ENCODE measurements at places on chromosomes 2 and 18. TPM values are rescaled to one million over a fixed set of nuclear protein-coding genes. Genes with fewer than 3 reads are reported as not detected.

The C2orf80 gene
- total RNA-seq, result not detected

The FBXO48 gene
- 1.5 TPM for total RNA-seq

The IL1RN gene
- 28.6 TPM for total RNA-seq

The TUBB8B gene
- total RNA-seq, result not detected

The CDK15 gene
- 0.73 TPM for total RNA-seq

The ANKRD30BL gene
- total RNA-seq, result not detected

The RTP5 gene
- 0.10 TPM for total RNA-seq

The RFTN2 gene
- 4.5 TPM for total RNA-seq

The SNORC gene
- 3.6 TPM for total RNA-seq

DNA sequence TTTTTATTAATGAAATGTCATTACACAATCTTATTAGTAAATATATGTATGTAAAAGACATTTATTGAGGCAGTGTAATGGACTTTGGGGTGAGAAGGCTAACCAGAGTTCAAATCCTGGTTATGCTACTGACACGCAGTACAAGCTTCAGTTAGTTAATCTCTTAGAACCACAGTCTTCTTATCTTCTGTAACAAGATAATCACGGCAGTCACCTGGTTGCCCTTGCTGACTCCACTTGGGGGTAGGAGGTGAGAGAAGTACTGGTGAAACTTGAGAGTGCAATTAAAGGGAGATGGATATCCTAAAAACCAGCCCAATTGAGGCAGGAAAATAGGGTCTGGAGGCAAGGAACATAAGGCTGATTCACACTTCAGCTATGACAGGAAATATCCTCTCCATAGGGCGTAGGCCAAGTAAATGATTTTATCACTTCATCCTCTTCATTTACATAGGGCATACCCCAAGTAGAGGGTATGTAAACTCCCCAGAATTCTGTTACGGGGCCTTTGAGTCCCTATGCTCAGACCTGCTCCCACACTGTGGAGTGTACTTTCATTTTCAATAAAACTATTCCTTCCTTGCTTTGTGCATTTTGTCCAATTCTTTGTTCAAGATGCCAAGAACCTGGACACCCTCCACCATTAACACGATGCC, 21.3 kb downstream of the SKA1 start:
- no peaks in the 10 kb centered on the region for H3K4me1 ChIP-seq
- H3K27me3 ChIP-seq, result peaks cover 27% of the 10 kb centered on the region
- H3K4me3 ChIP-seq, result no peak overlapping the region
- no peak for DNase-seq
- H3K27ac ChIP-seq, result no peak overlapping the region

DNA sequence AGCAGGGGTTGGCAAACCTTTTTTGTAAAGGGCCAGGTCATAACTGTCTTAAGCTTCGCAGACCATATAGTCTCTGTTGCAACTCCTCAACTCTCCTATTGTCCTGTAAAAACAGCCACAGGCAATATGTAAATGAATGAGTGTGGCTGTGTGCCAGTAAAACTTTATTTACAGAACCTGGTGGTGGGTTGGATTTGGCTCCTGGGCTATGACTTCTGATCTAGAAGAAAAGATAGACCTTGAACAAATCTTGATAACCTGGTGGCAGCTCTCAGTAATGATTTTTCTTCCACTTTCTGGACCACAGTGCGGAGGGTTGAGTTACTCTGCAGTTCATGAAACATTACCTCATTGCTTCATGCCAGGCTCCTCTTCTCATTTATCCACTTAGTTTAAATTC, 139.3 kb downstream of the MYCN start:
- no peaks in the 10 kb centered on the region for H3K4me1 ChIP-seq
- no peak for DNase-seq
- H3K27me3 ChIP-seq, result peaks cover 5% of the 10 kb centered on the region
- H3K4me3 ChIP-seq, result no peak overlapping the region
- H3K36me3 ChIP-seq, result no peaks in the 10 kb centered on the region

- no peaks in the 10 kb centered on the region for H3K4me1 ChIP-seq
- DNase-seq, result no peak
- no peaks in the 10 kb centered on the region for H3K36me3 ChIP-seq
- H3K4me3 ChIP-seq, result no peak overlapping the region
Observed at GRCh38 chr18:77323640-77324299, 74.1 kb downstream of the GALR1 start.

- no peaks in the 10 kb centered on the region for H3K36me3 ChIP-seq
- H3K27me3 ChIP-seq, result peaks cover 70% of the 10 kb centered on the region
- no peak overlapping the region for H3K27ac ChIP-seq
- H3K4me1 ChIP-seq, result peaks cover under 1% of the 10 kb centered on the region
Observed at GRCh38 chr18:50312296-50313030, 25.0 kb upstream of the CXXC1 start.

- peaks cover 8% of the 10 kb centered on the region for H3K4me1 ChIP-seq
- no peak overlapping the region for H3K4me3 ChIP-seq
- no peaks in the 10 kb centered on the region for H3K27me3 ChIP-seq
- H3K36me3 ChIP-seq, result no peaks in the 10 kb centered on the region
Observed at GRCh38 chr2:20438334-20439192, 8.3 kb upstream of the RHOB start.

DNA sequence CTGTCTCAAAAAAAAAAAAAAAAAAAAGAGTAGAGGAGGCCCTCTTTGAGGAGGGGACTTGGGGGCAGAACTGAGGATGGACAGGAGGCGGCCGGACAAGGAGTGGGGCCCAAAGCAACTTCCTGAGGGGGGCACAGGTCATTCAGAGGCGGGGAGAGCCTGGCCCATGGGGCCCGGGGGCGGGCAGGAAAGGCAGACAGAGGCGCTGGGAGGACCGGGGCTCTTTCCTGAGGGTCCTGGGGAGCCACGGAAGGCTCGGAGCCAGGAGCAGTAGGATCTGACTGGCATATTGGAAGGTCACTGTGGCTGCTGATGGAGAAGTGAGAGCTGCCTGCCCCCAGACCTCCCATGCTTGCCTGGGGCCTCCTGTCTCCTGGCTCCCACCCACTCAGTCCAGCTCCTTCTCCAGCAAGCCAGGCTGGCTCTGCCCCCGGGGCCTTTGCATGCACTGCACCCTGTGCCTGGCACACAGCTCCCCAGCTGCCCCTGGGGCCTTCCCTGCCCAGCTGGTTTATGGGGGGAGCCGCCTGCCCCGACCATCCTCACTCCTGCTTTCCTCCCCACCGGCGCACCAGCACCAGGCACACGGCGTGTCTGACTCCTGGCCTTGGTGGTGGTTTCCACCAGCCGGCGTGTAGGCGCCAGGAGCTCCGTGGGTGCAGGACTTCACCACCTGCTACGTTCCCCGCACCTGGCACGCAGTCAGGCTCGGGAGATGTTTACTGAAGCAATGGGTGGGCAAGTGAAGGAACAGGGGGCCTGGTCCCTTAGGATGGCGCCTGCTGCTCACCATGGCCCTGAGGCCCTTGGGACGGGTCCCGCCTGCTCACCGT, 5.6 kb downstream of the ESPNL start:
- no peak overlapping the region for H3K4me3 ChIP-seq
- H3K36me3 ChIP-seq, result no peaks in the 10 kb centered on the region
- no peak overlapping the region for H3K27ac ChIP-seq
- DNase-seq, result no peak
- H3K4me1 ChIP-seq, result no peaks in the 10 kb centered on the region

DNA sequence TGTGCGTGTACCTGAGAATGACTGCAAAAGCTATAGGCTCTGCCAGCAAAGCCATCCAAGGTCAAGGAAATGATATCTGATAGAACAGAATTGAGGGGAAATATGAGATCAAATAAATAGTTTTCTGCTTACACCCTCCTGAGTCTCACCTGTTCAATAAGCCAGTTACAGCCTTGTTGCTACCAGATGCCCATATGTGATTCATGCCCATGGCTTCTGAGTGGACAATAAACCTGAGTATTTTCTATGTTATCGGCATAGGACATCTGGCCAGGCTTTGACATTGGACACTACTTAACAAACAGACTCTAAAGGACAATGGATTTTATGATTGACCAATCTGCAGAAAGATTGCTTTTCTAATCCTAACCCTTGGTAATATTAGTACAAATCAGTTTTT, 297.9 kb downstream of the LRATD1 start:
- no peak overlapping the region for H3K4me3 ChIP-seq
- H3K36me3 ChIP-seq, result no peaks in the 10 kb centered on the region
- no peaks in the 10 kb centered on the region for H3K4me1 ChIP-seq
- no peak for DNase-seq

- no peak overlapping the region for H3K27ac ChIP-seq
- DNase-seq, result no peak
- H3K4me3 ChIP-seq, result no peak overlapping the region
- no peaks in the 10 kb centered on the region for H3K27me3 ChIP-seq
- H3K4me1 ChIP-seq, result no peaks in the 10 kb centered on the region
Observed at GRCh38 chr2:18825838-18826237, 236.5 kb upstream of the NT5C1B start.

- H3K27me3 ChIP-seq, result no peaks in the 10 kb centered on the region
- peaks cover 25% of the 10 kb centered on the region for H3K4me1 ChIP-seq
Observed at GRCh38 chr18:55420665-55421307, 167.2 kb downstream of the TCF4 start.

DNA sequence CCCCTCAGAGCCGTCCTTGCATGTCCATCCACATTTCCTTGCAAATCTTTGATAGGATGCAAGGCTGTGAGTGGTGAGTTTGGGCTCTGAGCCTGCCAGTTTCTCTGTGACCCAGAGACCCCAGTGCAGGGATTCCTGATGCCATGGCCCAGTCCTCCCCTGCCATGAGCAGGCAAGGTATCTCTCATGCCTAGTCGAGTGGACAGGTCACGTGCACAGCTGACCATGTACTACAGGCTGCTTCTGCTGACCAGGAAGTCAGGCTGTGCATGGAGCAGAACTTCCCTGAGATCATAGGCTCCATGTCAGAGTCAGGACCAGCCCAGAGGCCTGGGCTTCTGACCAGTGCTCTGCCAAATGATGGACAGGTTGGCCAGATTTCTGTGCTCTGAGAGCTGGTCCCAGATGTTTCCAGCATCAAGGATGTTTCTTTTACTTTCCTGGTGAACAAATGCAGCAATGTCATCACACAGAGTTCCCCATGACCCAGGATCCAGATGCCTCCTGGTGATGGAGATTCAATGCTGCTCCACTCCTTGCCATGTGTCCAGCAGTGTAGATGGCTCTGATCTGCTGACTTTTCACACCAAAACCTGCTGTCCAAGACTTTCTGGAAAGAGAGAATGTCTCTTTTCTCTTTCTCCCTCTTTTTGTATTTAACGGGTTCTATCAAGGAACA, 321.6 kb upstream of the HS6ST1 start:
- H3K4me3 ChIP-seq, result no peak overlapping the region
- no peak overlapping the region for H3K27ac ChIP-seq

GRCh38 chr18:23703987-23704384, 14.7 kb downstream of the LAMA3 start:
- no peaks in the 10 kb centered on the region for H3K4me1 ChIP-seq
- H3K27ac ChIP-seq, result no peak overlapping the region
- no peak for DNase-seq
- no peak overlapping the region for H3K4me3 ChIP-seq
- H3K36me3 ChIP-seq, result no peaks in the 10 kb centered on the region

DNA sequence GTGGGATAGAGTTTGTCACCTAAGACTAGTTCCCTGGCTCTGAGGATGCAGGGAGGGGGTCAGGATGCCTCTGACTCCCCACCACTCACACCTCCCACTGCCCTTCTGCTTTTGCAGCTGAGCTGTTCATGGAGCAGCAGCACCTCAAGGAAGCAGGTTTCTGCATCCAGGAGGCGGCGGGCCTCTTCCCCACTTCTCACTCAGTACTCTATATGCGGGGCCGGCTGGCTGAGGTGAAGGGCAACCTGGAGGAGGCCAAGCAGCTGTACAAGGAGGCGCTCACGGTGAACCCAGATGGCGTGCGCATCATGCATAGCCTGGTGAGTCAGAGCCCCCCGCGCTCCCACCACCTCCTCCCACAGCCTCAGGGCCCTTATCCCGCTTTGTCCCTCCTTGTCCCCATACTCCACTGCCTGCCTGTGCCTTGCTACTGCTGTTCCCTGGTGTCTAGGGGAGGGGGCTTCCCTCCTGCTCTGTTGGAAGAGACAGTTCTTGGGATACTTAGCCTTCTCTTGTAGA, 94.4 kb downstream of the STPG4 start:
- H3K4me3 ChIP-seq, result no peak overlapping the region
- H3K27ac ChIP-seq, result no peak overlapping the region
- no peaks in the 10 kb centered on the region for H3K27me3 ChIP-seq
- peaks cover 38% of the 10 kb centered on the region for H3K4me1 ChIP-seq
- H3K36me3 ChIP-seq, result no peaks in the 10 kb centered on the region

GRCh38 chr2:97999536-97999935, 3.8 kb upstream of the TMEM131 start:
- DNase-seq, result no peak
- no peak overlapping the region for H3K27ac ChIP-seq
- H3K27me3 ChIP-seq, result no peaks in the 10 kb centered on the region
- no peaks in the 10 kb centered on the region for H3K4me1 ChIP-seq
- no peaks in the 10 kb centered on the region for H3K36me3 ChIP-seq

DNA sequence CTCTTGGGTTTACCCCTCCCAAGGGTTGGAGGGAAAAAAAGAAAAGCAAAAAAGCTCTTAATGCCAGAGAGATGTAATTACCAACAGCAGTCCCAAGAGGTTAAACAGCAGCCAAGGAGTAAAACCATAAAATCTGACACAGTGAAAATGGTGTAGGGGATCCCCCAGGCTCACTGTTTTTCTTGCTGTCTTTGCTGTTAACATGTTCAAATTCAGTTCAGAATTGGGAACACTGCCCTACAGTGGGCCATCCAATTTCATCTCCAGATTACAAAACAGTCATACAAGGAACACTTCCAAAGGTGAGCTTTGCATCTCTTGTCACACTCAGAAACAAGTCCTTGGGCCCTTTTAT, 54.5 kb downstream of the PLEKHM3 start:
- no peaks in the 10 kb centered on the region for H3K36me3 ChIP-seq
- no peak for DNase-seq
- no peak overlapping the region for H3K27ac ChIP-seq
- peaks cover 26% of the 10 kb centered on the region for H3K4me1 ChIP-seq

- H3K36me3 ChIP-seq, result no peaks in the 10 kb centered on the region
- no peaks in the 10 kb centered on the region for H3K27me3 ChIP-seq
- H3K27ac ChIP-seq, result no peak overlapping the region
- no peak for DNase-seq
Observed at GRCh38 chr2:141767051-141767450, 363.8 kb downstream of the LRP1B start.

DNA sequence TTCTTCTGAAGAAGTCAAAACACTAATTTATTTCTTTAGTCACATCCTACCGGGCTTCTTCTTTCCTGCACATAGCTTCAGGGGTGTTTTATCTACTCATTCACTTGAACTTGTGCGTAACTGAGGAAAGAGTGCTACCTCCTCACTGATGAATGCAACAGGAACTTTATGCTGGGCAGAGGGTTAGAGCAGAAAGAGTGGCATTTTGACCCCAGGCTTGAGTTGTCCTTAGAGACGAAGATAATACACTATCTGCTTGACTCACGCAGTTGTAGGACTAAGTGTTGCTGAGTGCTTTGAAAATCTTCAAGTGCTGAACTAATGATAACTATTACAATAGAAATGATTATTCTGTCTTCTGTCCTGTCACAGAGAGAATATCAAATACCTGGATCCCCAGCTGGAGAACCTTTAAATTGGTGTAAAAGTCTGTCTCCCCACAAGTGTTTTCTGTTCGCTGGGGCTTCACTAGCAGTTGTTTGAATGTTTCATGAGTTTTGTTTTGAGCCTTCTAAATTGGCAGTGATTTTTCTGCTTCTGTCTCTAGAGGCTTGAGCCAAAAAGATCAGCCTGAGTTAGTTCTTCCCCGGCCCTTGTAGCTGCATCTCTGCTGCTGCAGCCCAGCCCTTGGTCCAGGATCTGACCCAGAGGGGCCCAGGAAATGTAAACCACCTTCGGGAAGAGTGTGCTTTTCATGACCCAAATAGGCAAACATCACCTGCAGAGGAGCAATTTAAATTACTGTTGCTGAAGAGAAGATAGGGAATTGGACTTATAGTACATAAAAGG, 86.3 kb upstream of the LGALSL start:
- H3K27me3 ChIP-seq, result no peaks in the 10 kb centered on the region
- no peak overlapping the region for H3K27ac ChIP-seq
- H3K4me1 ChIP-seq, result no peaks in the 10 kb centered on the region

Data from left lung (tissue), 14 donors.